ENCODE measurements at places on chromosomes 3 and 15.

DNA sequence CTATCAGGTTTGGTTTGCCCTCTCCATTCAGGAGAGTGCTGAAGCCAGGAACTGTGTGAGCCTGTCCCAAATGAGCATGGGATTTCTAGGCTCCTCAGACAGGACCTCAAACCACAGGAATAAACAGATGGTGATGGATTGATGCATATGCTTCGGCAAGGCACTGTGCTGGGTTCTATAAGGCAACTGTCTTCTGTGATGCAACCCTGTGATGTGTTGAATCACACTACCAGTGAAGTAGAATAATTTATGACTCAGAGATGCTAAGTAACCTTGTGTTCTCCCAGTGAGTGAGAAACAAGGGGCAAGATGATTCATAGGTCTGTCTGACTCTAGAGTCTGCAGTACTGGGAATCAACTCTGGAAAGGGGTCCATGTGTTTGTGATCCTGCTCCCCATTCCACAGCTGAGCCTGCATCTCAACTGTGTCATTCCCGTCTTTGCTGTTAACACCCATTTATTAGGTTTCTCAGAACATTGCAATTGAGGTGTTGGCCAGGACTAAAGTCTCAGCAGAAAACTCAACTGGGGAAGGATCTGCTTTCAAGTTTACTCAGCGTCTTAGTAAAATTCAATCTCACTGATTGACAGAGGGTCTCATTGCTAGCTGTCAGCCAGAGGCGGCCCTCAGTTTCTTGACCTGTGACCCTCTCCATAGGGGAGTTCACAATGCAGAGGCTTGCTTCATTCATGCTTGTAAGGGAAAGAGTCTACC, 510.1 kb upstream of the CFAP20DC start:
- DNase-seq = no peak

DNA sequence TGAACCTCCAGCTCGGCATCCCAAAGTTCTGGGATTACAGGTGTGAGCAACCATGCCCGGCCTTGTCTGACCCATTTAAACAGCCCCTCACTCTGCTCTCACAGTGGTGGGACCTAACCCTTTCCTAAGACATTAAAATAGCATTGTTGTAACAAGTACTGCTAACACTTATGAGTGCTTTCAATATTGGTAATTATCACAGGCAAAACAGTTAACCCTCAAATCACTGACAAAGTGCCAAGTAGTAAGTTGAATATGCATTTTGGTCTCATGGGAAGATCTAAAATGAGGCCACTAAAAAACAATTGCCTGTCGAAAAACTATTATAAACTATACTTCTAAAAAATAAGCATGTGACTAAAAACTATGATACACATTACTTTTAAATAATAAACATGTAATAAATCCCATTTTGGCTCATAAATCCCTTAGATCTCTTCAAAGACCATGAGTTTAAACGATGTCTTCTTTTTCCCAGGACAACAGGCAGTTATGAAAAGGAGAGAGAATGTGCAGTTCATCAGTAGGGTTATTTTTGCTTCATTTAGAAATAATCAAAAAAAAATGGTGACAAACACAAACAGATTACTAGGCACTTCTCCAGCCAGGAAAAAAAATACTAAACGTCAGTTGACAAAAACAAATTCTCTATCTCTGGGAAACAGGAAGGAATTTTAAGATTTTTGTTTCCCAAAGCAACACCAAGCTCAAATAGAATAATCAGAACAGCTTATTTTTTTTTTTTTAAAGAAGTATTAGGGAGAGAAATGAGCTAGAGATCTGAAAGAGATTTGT, 95.4 kb downstream of the RFTN1 start:
- no peak for DNase-seq

DNA sequence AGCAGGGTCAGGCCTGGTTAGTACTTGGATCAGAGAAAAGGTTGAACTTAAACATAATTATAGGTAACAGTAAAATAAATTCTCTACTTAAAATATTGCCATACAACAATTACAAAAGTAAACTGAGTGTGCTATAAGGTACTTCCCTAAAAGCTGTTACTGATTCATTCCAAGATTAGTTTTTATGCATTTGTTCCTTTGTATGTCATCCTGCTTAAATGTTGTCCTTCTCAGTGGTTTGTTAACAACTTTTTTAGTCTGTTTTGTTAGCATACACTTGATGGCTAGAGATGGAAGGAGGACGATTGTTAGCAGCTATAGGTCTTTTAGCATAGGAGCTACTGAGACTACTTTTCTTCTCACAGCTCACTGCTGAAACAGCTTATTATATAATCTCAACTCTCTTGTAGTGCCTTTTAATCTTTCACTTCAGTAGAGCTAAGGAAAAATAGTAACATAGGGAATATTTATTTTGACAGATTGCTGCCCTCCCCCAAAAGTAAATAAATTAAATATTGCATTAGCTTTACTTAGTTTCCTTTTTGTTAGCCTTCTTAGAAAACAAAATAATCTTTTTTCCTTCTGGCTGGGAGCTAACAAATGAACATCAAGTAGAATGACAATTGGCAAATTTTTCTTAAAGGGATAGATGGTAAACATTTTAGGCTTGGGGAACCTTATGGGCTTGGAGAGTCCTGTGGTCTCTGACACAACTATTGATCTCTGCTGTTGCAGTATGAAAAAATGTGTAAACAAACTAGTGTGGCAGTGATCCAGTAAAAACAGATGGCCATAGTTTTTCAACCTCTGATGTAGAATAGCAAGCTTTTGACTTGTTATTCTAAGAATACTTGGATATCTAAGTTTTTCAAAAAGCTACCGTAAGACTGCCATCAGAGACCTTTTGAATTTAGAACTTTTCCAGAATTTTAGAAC, 39.5 kb downstream of the USP8 start:
- DNase-seq = no peak

GRCh38 chr3:30847592-30847991, 46.9 kb downstream of the GADL1 start:
- DNase-seq = no peak

DNA sequence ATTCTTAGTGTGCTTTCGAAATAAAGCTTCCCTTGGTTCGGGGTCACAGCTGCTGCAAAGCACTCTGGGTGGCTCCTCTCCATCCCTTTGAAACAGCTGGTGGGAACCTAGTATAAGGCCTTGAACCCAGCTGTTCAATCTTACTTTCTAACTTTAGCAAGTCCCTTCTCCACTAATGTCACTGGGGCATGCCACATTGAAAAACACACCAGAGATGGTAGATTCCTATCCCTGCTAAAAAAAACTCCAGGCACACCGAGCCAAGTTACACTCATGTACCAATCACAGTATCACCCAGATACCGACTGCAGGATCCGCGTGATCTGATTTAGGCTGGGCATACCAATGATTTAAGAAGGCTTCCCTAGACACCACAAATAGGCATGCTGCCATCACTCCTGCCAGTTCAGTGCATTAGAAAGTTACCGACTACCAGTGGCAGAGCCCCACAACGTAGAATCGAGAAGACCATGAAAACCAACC, 65.0 kb downstream of the WWTR1 start:
- DNase-seq = no peak

GRCh38 chr15:96576596-96576995, 246.1 kb downstream of the NR2F2 start:
- DNase-seq = no peak

DNA sequence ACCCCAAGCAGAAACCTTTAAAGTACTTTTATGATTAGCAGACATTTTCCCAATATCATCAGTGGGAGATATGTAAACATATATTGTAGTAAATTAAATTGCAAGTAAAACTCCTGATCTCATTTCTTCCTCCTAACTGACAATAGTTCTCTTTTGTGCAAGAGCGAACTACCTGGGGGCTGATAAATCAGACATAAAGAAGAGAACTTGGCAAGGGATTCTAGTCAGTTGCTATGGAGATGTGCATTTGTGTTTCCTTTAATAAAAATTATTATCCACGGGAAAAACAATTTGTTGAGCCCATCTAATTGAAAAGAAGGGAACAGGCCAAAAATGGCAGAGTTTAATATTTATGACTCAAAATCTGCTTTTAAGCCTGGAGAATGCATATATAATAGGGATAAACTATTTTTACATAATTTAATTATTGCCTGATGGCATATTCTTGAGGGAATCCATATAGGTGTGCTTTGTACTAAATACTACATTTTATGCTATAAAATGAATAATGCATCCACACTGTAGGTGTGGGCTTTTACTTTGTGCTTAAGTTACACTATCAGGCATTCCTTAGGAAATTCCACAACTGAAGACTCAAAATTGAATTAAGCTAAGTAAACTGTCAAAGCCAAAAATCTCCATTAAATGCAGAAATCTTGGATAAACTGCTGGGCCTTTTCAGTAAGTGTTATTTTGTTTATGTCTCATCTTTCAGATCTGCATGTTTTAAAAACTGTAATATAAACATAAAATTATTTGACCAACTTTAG, 258.1 kb downstream of the ERC2 start:
- DNase-seq = no peak

- no peak for DNase-seq
Measured at GRCh38 chr3:191254098-191254873, 55.2 kb downstream of the OSTN start.

DNA sequence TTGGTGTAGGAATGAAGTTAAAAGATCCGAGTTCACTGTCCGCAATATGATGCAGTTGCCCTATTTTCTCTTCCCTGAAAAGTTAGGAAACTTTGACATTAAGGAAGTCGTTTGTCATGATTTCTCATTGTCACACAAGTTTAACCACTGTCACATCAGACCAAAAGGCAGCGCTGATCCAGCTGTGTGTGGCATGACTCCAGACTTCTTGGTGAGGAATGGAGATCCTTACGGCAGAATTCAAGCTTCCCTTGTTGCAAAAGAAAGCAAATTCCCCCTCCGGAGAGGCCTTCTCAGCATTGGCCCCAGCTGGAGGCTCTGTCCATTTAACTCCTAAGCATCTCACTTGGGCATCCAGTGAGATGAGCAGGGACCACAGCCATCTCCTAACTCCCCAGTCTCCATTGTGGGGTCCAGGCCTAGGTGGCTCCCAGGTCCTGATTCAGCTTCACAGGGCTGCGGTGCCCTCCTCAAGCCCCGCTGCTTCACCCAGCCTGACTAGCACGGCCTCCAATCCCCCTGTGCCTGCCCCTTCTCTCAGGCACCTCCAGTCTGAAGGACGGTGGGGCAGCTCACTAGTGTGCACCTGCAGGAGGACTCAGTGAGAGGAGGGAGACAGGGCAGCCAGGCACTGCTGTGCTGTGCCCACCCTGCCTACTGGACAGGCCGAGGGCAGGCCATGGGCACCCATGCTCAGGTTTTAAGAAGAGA, 159.5 kb downstream of the CHSY1 start:
- no peak for DNase-seq

DNA sequence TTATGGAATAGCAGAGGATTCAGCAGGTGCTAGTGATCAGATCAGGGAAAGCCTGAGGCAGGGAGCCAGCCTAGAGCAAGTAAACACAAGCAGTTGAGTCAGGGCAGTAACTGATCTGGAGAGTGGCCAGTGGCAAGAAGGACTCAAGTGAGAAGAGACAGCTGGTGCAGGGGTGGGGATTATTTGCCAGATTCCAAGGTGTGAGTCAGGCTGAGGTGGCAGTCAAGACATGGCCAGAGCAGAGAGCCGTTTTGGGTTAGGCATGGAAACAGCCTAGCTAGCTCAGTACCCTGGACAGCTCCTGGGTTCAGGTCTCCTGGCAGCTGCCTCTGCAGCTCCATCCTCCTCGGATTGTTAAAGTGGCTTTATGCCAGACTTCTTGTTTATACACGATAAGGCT, 281.9 kb upstream of the ONECUT1 start:
- DNase-seq = peak; percentile 62

DNA sequence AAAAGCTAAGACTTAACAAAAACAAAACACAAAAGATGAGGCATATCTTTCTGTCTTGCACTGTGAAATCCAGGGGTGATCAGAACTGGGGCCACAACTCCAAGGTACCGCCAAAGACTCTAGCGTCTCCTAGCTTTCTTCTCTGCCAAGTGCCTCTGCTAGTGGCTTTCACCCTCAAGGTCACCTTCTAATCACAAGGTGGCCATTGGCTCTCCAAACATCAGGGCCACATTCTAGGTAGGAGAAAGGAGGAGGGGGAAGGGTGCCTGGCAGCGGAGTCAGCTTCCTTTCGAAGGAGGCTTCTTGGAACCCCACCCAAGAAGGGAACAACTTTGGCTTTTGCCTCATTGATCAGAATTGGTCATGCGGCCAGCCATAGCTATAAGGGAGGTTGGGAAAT, 168.8 kb upstream of the SMAD3 start:
- DNase-seq = no peak

- no peak for DNase-seq
Measured at GRCh38 chr3:195113536-195114425, 157.2 kb downstream of the XXYLT1 start.

DNA sequence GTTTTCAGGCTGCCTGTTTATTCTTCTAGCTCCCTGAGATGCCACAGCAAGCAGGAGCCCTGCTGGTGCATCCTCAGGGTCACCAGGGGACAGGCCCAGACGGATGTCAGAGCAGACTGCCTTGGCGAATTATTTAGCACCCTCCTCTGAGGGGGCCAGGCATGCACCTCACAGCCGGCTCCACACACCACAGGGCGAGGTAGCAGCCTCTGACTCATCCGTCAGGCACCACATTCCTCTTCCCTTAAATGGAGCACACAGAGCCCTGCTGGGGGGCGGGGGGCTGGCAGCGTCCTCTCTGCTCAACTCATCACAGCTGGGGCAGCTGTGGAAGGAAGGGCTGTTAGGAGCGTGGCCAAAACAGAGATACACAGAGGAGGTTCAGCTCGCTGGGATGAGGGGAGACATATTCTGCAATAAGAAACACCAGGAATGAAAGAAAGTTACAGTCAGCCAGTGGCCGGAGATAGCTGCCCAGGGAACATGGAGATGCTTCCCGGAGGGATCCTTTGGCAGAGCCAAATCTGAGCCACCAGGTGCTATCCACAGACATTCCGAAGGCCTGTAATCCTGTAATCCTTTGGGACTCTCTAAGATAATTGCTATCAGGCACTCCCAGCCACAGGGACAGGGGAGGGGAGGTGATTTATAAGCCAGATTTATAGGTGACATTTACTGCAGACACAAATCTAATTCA, 13.9 kb upstream of the PRICKLE2 start:
- DNase-seq = peak; percentile 76

DNA sequence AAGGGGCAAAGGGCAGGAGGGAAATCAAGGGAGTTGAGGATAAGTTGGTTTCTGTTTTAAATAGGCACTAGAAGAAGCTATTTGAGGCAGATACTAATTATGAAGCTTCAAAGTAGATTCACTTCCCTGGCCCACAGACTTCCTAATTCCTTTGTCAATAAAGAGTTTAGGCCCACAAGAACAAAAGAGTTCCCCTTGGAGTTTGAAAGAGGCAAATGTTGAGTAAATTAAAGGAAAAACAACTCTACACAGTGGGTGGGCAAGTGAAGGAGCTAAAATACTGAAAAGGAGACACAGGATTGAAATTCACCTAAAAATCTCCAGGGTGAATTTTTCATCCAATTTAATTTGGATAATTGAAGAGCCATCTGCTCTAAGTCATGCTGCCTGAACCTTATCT, 411.7 kb upstream of the RORA start:
- no peak for DNase-seq

GRCh38 chr3:69144631-69145245, 22.3 kb upstream of the LMOD3 start:
- no peak for DNase-seq

GRCh38 chr3:22988566-22988965, 214.6 kb upstream of the UBE2E2 start:
- no peak for DNase-seq

GRCh38 chr3:27428446-27428845, 55.7 kb downstream of the SLC4A7 start:
- no peak for DNase-seq

Data from ureter (tissue), 1 donor.